ENCODE measurements at places on chromosomes 1 and 21.

DNA sequence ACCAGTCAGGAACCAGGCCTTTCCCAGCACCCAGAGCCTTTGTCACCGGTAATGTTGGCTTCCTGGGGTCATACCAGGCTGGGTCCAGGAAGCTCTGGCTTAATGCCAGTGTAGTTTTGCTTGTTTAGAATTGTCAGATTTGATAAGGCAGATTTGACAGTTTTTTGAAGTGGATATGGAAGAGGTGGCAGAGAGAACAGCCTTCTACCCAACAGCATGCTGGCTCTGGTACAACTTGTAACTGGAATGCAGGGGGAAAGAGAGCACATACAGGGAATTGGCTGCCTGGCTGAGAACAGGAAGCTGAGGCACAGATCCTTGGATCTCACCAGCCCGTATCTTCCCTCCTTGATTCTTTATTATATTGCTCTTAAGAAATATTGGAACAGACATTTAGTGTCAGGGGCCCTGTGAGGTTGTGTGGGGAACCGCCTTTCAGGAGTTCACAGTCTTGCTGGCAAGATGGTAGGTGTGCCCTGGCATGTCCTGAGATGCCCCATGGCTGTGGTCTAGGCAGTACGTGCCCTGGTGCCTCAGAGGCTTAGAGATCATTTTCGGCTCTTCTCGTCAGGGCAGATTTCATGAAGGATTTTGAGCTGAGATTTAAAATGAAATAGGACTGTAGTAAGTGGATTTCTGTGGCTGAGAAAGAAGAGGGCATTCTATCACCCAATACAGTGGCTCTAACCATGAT is 227.0 kb downstream of the PBX1 start:
- DNase-seq = no peak

GRCh38 chr1:39926343-39926793 is 24.7 kb upstream of the MYCL start:
- DNase-seq = no peak

DNA sequence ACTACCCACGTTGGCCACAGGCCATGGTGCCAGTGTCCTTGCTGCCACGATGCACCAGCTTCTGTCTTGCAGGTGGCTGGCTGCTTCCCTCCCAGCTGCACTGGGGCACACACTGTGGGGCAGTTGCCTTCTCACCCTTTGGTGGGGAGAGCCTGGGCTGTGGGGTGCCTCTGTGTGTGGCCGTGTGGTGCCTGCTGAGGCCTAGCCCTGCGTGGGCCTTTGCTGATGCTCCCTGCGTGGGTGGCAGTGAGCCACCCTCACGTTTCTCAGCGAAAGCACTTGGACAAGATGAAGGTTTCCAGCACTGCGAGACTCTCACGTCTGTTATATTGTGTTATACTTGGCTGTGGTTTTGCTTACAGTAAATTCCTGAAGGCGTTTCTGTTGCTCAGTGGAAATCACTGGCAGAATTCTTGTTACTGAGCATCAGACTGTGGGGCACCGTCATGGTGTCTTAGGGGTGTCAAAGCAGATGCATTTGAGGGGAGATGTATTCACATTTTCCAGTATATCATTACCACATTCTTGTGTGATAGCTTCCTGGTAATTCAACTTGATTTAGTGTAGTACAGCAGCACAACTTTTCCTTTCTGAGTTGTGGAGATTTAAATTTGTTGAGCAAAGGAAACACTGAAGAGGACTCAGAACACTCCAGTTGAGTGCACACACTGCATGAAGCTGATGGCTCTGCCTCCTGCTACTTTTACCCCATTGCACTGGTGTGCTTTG is 124.7 kb downstream of the PCBP3 start:
- no peak for DNase-seq

DNA sequence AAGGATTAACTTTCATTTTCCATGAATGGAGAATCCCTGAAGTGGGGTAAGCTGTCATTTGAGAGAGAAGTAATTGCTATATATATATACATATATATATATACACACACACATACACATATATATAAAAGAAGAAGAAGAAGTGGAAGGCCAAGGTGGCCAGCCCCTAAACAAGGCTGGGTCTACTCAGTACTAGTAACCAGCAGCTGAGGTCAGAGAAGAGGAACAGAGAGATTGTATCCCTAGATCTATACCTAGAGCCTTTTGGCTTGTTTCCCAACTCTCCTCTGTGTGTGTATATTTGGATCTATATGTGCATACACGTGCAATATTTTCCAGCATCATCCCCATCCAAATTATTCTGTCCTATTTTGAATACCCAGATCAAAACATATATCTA is 5.2 kb downstream of the TNFSF4 start:
- no peak for DNase-seq

DNA sequence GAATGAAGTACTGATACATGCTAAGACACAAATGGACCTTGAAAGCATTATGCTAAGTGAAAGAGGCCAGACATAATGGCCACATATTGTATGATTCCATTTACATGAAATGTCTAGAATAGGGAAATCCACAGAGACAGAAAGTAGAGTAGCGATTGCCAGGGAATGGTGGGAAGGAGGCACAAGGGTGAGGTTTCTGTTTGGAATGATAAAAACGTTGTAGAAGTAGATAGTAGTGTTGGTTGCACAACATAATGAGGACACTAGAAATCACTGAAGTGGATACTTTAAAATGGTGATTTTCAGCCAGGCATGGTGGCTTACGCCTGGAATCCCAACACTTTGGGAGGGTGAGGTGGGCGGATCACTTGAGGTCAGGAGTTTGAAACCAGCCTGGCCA is 97.6 kb upstream of the VANGL1 start:
- no peak for DNase-seq
